ENCODE measurements at places on chromosomes 1 and 21. TPM values are rescaled to one million over a fixed set of nuclear protein-coding genes. Genes with fewer than 3 reads are reported as not detected.
A peak's percentile ranks its signal among the peaks of the same experiment; 100 is the strongest.

Gene OLIG2
- total RNA-seq: not detected

Gene SEC16B
- 9.6 TPM for total RNA-seq

Gene KPRP
- 1.7 TPM for total RNA-seq

Gene SH2D1B
- total RNA-seq: not detected

Gene AADACL4
- not detected for total RNA-seq

DNA sequence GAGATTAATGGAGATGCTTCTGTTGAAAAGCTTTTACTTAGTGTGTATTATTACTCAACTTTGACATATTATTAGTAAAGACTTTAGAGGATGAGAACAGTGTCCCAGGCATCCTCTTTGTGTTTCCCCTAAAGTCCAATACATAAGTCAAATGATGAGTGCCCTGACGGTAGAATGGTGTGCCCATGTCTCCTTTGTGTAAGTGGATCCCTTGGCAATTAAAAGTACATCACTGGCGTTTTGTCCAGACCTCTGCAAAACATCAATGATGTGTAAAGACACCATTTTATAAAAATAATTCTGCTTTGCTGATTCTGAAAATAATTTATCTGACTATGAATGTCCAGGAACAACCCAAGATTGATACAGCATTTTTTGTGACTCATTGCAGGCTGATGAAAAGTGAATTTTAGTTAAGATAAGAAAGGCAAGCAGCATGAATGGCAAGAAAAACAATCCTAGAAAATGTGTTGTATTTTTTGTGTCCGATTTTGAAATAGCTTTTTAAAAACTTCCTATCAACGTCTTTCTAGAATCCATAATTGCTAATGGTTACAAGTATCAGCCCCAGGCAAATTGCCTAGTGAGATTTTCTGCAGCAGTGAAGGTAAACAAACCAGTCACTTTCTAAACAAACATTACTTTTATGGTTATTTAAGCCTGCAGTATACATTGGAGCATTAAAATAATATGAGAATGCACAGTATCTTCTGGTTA, 251.5 kb downstream of the PTPRC start:
- no peak for DNase-seq

DNA sequence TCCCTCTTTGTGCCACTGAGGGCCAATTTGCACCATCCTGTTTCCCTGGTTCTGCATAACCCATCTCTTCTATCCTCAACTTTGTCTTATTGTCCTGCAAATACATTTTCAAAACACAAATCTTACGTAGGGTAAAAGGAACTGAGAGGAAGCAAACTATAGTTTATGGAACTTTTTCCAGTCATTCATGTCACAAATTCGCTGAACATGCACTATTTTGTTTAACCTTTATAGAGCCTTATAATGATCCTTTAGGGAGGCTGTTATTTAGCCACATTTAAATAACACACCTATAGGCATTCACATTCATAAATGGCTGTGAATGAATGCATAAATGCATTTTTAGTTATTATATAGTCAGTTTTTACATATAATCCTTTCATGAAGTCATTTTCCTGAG, 85.0 kb downstream of the PLPPR5 start:
- DNase-seq: no peak

DNA sequence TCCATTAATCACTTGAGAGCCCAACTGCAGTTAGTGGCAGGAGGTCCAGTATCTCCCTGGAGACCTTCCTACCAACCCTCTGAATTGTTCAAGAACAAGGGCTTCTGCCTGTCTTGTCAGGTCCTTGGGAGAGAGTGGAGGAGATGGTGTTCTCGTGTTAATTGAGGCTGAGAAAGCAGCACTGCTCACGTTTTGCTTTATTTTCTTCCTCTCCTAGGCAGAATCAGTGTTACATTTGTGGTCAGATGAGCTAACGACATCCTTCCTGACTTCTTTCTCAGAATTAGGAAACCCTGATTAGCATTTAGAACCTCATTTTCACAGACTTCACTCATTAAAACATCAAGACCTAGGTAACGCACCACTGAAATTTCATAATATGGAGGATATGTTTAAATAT, 26.4 kb upstream of the LRIG2 start:
- no peak for DNase-seq

GRCh38 chr1:210940081-210940617, 193.8 kb downstream of the KCNH1 start:
- no peak for DNase-seq

DNA sequence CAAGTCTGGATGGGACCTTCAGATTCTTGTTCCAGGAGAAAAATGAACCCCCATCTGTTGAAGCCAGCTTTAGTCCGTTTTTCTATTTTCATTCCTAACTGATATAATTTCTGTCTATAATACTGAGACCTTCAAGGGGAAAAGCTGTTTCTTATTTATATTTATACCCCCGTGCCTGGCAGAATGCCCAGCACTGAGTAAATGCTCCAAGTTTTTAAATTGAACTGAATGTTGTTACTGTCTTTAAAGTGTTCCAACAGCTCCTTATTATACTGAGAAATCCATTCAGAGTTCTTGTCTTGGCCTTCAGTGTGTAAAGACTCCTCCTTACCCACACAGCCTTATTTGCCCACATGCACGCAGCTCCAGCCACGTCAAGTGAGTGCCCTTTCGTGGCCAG, 178.6 kb upstream of the HMGB4 start:
- no peak for DNase-seq

DNA sequence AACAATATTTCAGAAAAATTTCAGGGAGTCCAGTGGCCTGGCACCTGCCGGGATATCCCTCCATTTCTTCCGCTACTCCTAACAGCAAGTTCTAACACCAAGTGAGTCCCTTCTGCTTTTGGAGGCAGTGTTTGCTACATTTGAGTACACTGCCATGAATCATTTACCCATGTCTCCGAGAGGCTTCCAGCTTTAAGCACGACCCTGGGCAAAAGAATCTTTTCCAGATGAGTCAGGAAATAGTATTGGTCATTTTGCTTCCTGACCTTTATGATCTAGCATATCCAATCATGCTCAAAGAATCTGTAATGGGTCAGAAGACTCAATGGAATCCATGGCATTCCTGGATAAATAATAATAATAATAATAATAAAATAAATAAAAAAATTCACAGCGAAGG, 60.7 kb upstream of the FMN2 start:
- no peak for DNase-seq

- no peak for DNase-seq
Measured at GRCh38 chr1:119006406-119007279, 18.5 kb upstream of the TBX15 start.

DNA sequence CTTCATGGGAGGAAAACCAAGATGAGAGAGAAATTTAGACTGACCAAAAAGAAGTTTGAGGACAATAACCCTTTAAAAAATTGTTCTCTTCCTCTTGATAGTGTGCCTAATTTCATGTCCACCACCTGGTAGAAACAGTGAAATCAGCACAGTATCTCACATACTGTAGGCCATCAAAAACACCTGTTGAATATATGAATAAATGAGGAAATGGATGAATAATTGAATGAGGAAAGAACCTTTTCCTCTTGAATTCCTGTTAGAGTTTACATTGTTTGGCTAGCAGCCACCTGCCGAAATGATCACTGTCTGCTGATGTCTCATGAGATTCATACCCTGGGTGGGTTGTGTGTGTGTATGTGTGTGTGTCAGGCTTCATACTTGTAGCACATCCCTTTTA, 198.7 kb upstream of the PBX1 start:
- DNase-seq: no peak

DNA sequence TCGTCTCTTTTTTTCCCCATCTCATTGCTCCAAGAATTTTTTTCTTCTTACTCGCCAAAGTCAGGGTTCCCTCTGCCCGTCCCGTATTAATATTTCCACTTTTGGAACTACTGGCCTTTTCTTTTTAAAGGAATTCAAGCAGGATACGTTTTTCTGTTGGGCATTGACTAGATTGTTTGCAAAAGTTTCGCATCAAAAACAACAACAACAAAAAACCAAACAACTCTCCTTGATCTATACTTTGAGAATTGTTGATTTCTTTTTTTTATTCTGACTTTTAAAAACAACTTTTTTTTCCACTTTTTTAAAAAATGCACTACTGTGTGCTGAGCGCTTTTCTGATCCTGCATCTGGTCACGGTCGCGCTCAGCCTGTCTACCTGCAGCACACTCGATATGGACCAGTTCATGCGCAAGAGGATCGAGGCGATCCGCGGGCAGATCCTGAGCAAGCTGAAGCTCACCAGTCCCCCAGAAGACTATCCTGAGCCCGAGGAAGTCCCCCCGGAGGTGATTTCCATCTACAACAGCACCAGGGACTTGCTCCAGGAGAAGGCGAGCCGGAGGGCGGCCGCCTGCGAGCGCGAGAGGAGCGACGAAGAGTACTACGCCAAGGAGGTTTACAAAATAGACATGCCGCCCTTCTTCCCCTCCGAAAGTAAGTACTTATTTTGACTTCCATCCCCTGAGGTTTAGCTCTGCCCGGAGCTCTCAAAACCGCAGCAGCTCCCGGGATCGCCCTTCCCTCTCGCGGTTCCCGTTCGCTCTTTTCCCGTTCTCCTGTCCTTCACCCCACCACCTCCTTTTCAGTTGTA, 1.5 kb downstream of the TGFB2 start:
- DNase-seq: peak; percentile 59

- peak; percentile 88 for DNase-seq
Measured at GRCh38 chr21:36429947-36430546, 44.9 kb downstream of the CHAF1B start.

DNA sequence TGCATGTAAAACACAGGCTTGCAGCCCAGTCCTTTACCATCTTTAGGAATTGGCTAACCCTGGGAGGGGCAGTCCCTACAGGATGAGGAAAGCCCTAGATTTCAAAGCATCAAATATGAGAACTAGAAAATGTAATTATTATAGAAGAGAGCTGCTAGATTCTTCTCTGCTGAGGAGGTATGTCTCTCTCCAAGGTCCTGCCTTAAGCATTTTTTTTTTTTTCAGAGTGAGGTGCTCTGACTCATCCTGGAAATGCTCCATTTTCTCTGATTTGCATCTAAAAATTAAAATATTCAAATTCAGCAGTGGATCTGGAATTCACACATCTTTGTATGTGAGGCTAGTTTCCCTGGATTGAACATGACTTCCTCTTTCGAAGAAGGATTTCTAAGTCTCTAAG, 149.8 kb downstream of the ZNF648 start:
- no peak for DNase-seq

DNA sequence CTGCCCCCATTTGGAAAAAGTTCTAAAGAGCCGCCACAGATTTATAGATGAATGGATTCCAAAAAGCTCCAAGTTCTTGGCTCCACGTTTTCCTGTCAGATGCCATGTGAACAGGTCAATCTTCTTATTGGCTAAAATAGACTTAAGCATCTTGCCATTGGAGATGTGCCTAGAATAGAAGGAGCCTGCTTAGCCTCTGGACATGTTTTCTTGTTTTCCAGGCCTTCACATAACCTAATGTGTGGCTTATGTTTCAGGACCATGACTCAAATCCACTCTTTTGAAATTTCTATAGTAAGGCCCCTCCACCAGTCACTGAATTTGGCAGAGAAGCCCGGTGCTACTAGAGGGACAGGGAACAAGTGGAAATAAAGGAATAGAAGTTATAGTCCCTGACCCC, 31.5 kb downstream of the PHC2 start:
- DNase-seq: no peak

DNA sequence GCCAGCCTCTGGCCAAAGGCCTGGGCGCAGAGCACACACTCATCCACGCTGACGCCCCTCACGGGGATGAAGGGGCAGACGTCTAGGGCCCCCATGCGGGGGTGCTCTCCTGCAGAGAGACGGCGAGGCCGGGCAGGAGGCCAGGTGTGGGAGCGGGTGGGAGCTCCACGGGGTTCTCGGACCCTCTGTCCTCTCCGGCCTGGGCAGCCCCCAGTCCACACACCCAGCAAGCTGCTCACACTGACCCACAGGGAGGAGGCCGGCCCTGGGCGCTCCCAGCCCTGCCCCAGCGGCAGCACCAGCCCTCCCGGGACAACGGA, 2.5 kb downstream of the FTCD start:
- no peak for DNase-seq

- DNase-seq: no peak
Measured at GRCh38 chr1:180901076-180901990, 11.4 kb upstream of the KIAA1614 start.

GRCh38 chr1:111989531-111990025, at the start of gene KCND3:
Gene KCND3 (minus strand): TSS chr1:111989668.
- DNase-seq: peak; percentile 33

GRCh38 chr1:3836421-3836820, 20.6 kb downstream of the CEP104 start:
- DNase-seq: no peak

GRCh38 chr1:112678605-112679004, 4.1 kb downstream of the MOV10 start:
- DNase-seq: no peak

DNA sequence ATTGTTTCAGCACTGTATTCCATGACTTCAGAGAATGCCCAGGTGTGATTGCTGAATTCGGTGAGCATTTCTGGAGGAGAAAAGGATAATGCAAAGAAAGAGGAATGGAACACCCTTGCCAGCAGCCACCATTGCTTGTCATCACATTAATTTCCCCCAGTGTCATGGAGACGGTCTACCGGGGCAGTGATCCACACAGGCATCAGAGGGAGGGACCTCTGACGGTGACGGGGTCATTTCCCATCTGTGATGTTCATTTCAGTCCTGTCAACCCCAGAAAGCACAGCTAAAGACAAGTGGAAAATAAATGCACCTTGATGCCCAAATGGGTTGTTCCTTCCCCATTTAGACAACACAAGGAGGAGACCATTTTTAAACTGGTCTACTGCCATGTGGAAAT, 376.4 kb downstream of the PCP4 start:
- DNase-seq: no peak

- DNase-seq: peak; percentile 54
Measured at GRCh38 chr1:147723691-147724323, 36.6 kb downstream of the GJA5 start.

DNA sequence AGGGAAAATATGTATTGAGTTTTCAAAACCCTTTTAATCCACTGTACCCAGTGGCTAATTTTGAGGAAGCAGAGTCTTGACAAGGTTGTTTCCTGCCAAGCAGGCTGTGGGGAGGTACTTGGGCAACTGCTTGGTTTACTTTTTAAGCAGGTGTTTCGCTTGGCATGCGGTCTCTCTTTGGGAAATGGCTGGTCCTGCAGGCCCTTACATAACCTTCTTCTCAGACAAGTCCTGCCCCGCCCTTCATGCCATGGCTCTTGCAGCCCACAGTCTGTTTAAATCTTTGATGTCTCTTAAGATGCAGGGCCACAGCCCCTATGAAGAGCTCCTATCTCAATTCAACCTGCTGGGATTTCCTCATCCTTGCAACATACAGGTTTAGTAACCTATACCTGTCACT, 36.0 kb upstream of the ABCD3 start:
- no peak for DNase-seq

DNA sequence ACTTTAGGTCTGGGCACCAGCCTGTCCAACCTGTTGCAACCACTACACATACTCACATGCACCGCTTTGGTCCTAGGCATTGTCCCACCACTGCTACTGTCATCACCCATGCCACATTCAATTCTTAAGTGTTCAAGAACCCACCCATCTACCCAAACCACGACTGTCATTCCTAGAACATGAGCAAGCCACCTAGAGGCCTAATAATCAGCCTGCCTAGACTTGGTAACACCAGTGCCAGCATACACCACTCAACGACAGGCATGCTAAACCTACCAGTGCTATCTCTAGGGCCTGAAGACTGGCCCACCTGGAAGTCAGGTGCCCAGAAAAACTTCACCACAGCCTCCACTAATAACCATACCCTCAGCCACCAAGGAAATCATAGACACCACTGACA, 532.8 kb upstream of the DEPDC1 start:
- no peak for DNase-seq

All from umbilical cord (tissue), 2 donors.